T-helper 17 cell (primary cell): ENCODE measurements at places on chromosomes 5 and 9. TPM values are rescaled to one million over a fixed set of nuclear protein-coding genes. Genes with fewer than 3 reads are reported as not detected.

GRCh38 chr5:135599421-135600151 lies 20.8 kb upstream of the CXCL14 start:
- no peak for DNase-seq
- peaks cover 2% of the 10 kb centered on the region for H3K4me1 ChIP-seq
- no peak overlapping the region for H3K27ac ChIP-seq
- H3K27me3 ChIP-seq, result peaks cover 39% of the 10 kb centered on the region
- H3K4me3 ChIP-seq, result no peak overlapping the region
- no peaks in the 10 kb centered on the region for H3K36me3 ChIP-seq

DNA sequence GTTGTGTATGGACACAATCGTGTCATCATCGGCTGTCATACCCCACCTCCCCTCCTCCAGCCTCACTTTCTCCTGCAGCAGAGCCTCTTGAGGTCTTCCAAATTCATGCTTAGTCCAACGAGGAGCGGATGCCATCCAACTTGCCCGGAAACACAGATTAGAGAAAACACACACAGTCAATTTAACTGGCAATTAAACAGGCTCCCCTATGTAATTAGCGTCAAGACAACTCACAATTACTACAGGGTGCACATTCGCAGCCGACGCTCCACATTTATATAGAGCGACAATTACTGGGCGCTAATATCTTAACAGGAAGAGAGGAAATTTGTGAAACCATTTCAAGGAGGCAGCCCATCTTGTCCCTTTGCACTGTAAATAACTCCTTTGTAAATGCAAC lies 86.0 kb upstream of the ZNF618 start:
- no peaks in the 10 kb centered on the region for H3K36me3 ChIP-seq
- peaks cover 40% of the 10 kb centered on the region for H3K27me3 ChIP-seq
- H3K4me3 ChIP-seq, result no peak overlapping the region
- no peaks in the 10 kb centered on the region for H3K4me1 ChIP-seq

- no peak overlapping the region for H3K27ac ChIP-seq
- H3K36me3 ChIP-seq, result no peaks in the 10 kb centered on the region
- H3K27me3 ChIP-seq, result peaks cover 8% of the 10 kb centered on the region
These were observed 575.0 kb downstream of the CHSY3 start for GRCh38 chr5:130479045-130479804.

DNA sequence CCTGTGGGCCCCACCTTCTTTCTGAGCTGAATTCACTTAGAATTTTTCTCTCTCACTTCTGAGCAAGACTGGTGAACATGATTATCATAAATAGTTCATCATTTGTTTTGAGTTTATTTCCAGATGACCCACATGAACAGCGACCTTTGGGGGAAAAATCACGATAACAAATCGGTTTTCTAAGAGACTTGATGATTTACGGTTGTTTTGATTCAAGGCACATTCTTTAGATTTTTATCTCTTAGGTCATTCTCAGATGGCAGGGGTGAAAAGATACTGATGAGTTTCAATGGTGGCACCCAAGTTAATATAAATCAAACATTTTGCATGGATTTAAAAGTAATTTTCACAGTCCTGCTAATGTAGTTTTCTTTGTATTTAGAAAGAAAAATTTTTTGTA lies 95.1 kb downstream of the DMXL1 start:
- peaks cover 3% of the 10 kb centered on the region for H3K4me1 ChIP-seq
- H3K27ac ChIP-seq, result no peak overlapping the region
- H3K4me3 ChIP-seq, result no peak overlapping the region
- DNase-seq, result no peak

DNA sequence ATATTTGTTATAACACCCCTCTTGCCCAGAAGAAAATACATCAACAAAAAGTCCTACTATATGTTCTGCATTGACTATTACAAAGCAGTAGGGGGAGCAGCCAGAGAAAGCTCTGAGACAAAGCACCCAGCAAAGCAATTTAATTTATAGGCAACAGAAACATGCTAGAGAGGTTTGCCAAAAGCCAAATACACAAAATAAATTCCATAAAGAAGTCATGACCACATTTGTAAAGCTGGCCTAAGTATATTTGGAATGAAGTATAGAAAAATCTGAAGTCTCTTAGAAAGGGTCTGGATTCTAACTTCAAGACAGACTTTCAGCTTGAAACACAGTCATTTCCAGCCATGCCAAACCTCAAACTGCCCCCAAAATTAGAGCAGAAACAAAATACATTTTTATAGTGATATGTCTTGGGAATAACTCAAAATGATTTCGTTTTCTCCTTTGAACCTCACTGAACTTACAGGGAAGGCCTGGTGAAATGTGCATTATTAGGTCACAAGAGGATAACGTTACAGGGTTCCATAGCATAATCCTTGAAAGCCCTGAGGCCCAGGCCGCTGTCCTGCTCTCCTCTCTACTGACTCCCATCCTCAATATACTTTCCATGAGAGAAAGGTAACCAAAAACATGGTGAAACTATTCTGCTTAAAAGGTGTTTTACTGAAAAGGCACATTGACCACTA lies 451.8 kb downstream of the RAB3C start:
- H3K4me3 ChIP-seq, result peak overlapping the region; percentile 96
- peaks cover 7% of the 10 kb centered on the region for H3K36me3 ChIP-seq
- peak overlapping the region; percentile 95 for H3K27ac ChIP-seq
- no peaks in the 10 kb centered on the region for H3K27me3 ChIP-seq
- DNase-seq, result no peak

DNA sequence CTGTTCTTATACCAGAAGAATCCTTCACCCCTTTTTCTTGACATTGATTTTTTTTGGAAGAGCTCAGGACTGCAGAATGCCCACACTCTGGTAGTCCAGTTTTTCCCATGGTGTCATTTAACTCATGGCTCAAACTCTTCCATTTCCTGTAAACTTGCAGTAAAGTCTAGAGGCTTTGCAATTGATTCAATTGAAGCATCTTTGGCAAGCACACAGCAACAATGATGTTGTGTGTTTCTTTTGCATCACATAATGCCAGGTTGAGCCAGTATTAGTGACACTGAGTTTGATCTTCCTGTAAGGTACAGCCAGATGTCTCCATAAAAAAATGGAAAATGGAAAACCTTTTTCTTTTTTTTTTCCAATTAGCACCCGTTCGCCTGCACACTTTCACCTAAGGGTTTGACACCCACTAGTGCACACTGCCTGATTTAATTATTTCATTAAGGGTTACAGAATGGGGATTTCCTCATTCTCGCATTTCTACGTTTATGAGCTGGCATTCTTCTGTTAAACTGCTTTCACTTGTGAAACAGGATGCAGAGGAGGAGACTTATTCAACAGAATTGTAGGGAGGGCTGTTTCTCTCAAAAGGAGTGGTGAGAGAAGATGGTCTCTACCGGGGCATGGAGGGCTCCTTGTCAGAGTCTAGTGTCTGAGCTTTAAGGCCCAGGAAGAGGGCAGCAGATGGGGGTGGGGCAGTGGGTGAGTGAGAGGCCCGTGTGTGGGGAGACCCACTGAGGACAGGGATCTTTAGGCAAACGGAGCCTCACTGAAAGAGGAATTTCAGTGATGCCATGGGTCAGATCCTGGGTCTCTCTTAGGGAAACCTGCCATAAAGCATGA lies 2.2 kb upstream of the S1PR3 start:
- H3K27ac ChIP-seq, result no peak overlapping the region
- no peak overlapping the region for H3K4me3 ChIP-seq
- peaks cover 81% of the 10 kb centered on the region for H3K27me3 ChIP-seq
- peaks cover 8% of the 10 kb centered on the region for H3K4me1 ChIP-seq

GRCh38 chr5:168946363-168946762 lies 354.6 kb downstream of the SLIT3 start:
- H3K27ac ChIP-seq, result no peak overlapping the region
- no peaks in the 10 kb centered on the region for H3K27me3 ChIP-seq
- no peaks in the 10 kb centered on the region for H3K36me3 ChIP-seq
- no peak overlapping the region for H3K4me3 ChIP-seq
- H3K4me1 ChIP-seq, result no peaks in the 10 kb centered on the region
- DNase-seq, result no peak

GRCh38 chr9:96457266-96457665 lies 7.3 kb downstream of the HABP4 start:
- no peak for DNase-seq
- H3K36me3 ChIP-seq, result peaks cover 6% of the 10 kb centered on the region
- H3K27me3 ChIP-seq, result no peaks in the 10 kb centered on the region
- H3K4me1 ChIP-seq, result peaks cover 13% of the 10 kb centered on the region

GRCh38 chr5:144958002-144958401 lies 787.3 kb downstream of the KCTD16 start:
- no peaks in the 10 kb centered on the region for H3K36me3 ChIP-seq
- H3K4me3 ChIP-seq, result no peak overlapping the region
- H3K27ac ChIP-seq, result no peak overlapping the region
- no peaks in the 10 kb centered on the region for H3K27me3 ChIP-seq
- H3K4me1 ChIP-seq, result no peaks in the 10 kb centered on the region

Gene ACTBL2
- not detected for total RNA-seq

Gene TMEM252
- not detected for total RNA-seq

Gene PCDHGC4
- not detected for total RNA-seq

Gene SAPCD2
- total RNA-seq, result 0.39 TPM

Gene RICTOR
- total RNA-seq, result 84.8 TPM

Gene ADGRV1
- 0.44 TPM for total RNA-seq
